ENCODE measurements at places on chromosomes 3 and 15.

DNA sequence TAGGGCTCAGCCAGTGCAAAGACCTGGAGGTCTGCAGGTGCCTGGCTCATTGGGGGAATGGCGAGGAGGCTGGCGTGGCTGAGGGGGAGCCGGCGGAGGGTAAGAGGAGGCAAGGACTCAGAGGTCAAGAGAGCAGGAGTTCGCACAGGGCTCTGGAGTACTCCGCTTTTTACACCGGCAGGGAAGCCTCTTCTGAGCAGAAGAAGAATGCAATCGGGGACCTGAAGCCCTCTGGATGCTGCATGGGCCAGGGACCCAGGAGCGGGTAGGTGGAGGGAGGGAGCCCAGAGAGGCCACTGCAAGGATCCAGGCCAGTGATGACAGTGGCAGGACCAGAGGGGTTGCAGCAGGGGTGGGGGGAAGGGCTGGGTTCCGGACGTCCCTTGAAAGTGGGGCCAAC is 70.4 kb upstream of the TAMM41 start:
- no peak for DNase-seq

- peak; percentile 40 for DNase-seq
These were observed 42.9 kb upstream of the LPP start for GRCh38 chr3:188111002-188111584.

- no peak for DNase-seq
These were observed 903.7 kb downstream of the EPHA3 start for GRCh38 chr3:90011131-90011530.

GRCh38 chr3:127072971-127073783 is 90.3 kb downstream of the PLXNA1 start:
- DNase-seq, result no peak

DNA sequence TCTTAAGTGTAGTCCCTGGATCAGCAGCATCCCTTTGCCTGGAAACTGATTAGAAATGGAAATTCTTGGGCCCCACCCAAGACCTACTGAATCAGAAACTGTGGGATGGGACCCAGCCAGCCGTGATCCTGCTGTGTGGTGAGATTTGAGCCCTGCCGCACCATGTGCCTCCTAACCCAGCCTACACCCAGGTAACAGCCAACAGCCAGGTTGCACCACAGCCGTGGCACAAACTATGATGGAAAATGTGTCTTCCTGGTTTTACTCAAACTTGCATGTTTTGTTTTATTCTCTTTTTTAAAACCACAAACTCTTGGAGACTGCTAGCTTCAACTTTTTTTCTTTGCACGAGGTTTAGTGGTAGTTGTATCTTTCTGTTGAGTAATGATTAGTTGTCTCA is 2.6 kb downstream of the LIMD1 start:
- peak; percentile 11 for DNase-seq

DNA sequence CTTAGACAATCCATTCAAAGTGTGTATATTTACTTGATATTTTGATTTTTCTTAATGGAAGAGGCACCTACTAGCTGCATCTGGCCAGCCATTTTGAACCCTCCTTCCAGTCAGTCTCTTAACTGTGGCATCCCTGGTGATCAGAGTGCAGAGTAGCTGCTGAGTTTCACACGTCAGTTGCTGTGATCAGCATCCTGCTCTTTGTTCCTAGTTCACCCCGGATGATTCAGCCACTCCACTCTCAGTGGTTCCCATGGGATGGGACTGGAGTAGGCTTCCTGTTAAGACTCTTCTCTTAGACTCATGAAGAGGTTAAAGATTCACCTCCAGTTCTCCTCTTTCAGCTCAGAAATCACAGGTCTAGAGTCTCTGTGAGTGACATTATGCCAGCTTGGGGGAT is 75.8 kb downstream of the STXBP5L start:
- no peak for DNase-seq

DNA sequence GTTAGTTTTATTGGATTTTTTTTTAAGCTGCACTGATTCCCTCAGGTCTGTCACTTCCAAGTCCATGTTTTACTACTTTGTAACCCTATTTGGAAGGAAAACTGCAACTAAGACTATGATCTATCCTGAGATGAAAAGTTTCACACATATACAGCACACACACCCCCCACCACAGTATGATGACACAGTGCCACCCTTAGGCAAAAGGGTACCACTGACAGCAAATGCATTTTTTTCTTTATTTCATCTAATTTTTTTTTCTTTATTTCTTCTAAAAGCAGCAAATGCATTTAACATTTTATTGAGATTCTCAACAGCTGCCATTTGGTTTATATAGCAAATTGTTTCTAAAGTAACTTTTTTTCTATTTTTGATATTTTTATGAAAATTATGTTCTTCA is 21.2 kb downstream of the NGRN start:
- peak; percentile 22 for DNase-seq

DNA sequence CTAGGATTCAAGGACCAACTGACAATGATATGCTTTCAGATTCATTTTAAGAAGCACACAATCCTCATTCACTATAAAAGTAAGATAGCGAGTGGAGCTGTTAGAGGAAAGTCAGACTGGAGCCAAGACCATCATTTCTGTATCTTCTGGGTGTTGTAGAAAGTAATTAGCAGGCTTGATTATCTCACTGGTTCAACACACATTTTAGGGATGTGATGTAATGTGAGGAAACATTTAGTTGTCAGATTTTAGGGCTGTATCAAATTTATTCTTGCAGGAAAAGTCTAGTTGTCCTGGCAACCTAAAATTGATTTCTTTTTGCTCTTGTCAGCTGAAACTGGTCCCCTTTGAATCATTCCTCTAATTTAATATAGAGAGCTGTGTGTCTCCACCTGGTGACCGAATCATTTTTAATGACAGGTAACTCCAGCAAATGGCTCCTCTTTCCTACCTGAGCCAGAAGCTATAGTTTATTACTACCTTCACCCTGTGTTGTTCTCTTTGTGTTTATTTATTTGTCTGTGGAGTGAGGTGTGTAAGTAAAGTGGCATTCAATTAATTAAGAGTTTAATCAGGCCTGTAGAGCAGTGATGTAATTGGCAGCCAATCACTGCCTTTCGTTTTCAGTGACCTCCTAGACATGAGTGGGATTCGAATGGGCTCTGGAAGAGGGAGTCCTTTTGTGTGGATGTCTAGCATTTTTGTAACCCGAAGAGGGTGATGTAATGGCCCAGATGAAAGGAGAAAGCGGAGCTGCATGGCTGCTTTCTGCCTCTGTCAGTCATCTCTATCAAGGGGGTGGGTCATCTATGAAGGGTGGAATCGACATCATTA is 125.8 kb downstream of the LPP start:
- no peak for DNase-seq

- DNase-seq, result no peak
These were observed 156.0 kb downstream of the NSMCE3 start for GRCh38 chr15:29113336-29114220.

DNA sequence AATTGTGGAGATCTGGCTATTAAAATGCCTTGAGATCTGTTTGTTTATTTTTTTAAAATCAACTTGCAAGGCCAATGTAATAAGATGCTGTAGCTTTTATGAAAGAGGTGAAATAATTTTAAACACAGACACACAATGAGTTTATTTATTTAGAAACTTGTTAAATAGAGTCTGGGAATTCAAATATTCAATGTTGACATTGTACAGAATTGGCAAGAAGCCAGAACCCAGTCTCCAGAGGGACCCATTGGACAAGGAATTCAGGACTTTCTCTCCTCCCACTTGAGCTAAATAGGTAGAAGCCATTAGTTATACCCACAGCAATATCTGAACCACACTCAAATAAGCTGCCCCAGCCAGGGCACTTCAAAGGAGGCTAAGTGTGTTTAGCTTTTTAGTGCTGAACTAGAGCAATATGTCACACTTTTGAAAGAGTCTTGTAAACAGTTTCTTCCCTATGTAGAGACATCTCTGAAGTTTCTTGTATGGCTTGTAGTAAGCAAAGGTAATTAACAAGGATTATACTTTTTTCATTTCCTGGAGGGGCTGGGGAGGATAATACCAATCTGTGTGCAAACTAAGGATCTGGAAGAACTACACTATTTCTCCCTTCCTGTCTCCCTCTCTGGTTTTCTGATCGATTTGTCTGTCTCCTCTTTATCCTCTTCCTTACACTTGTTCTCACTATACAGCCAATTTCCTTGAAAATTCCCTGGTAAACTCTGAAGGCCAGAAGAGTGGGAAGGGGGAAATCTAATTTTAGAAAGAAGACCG is 6.0 kb downstream of the MECOM start:
- no peak for DNase-seq

DNA sequence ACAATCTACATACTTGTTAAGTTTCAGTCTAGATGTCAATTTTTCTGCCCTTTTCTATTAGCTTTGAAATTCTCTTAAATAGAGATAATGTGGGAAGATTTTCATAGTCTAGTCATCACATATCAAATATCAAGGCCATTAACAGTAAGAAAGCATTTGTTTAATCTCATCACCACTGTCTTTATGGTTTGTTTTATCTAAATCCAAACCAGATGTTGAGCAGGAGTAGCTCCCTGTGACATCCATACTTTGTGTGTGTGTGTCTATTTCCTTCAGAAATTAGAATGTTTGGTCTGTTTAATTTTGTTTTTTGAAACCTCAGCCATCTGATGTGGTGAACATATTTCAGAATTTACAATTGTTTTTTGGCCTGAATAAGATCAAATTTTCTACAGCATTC is 23.1 kb upstream of the GOLGA8B start:
- DNase-seq, result no peak

GRCh38 chr3:9957214-9957613 is 5.0 kb upstream of the PRRT3 start:
- DNase-seq, result no peak

GRCh38 chr3:32399030-32399620 is 7.5 kb downstream of the CMTM7 start:
- DNase-seq, result peak; percentile 6

All from RCC 7860 (cell line).